GM23338 (cell line): ENCODE measurements at places on chromosomes 7 and 10. TPM values are rescaled to one million over a fixed set of nuclear protein-coding genes. Genes with fewer than 3 reads are reported as not detected.

Gene SLC29A3
- 8.3 and 10.3 TPM in 2 replicates for total RNA-seq

Gene DYNC1I1
- total RNA-seq, result 0.82 and 4.1 TPM in 2 replicates

Gene KCNH2
- 11.3 and 14.7 TPM in 2 replicates for total RNA-seq

Gene GNB2
- total RNA-seq, result 153 and 156 TPM in 2 replicates

Gene MPP7
- total RNA-seq, result 8.0 and 9.4 TPM in 2 replicates

Gene CUZD1
- 2.8 and 4.1 TPM in 2 replicates for total RNA-seq

Gene FOXI2
- total RNA-seq, result 1.1 and 1.3 TPM in 2 replicates

Gene MDFIC
- 5.2 and 9.8 TPM in 2 replicates for total RNA-seq

Gene FEZF1
- total RNA-seq, result 1.7 and 2.3 TPM in 2 replicates

Gene LRIT1
- total RNA-seq, result 0.07 TPM in 1 of 2 replicates, not detected in the other

Gene SMKR1
- total RNA-seq, result 0.70 TPM in 1 of 2 replicates, not detected in the other

Gene SEMA3D
- total RNA-seq, result 7.2 and 8.9 TPM in 2 replicates

Gene RAPGEF5
- 13.1 and 17.7 TPM in 2 replicates for total RNA-seq
